ENCODE measurements at places on chromosomes 4 and X.

GRCh38 chr4:88333741-88334405, 44.8 kb upstream of the HERC6 start:
- DNase-seq: no peak

DNA sequence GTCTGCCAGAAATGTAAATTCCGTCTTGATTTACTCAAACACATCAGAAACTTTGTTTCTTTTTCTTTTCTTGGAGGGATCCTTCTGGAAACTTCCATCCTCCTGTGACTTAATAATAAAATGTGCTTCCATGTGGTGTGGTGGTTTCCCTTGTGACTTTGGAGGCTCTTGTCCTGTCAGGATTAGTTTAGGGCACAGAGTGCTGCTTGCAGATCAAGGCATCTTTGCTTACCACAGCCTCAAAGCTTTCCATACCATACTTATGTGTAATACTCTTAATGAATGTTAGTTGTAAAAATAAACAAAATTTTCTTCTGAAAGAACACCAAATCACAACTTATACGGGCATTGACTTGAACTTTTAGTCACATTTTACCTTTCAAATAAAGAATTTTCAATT, 27.4 kb downstream of the GBA3 start:
- no peak for DNase-seq

DNA sequence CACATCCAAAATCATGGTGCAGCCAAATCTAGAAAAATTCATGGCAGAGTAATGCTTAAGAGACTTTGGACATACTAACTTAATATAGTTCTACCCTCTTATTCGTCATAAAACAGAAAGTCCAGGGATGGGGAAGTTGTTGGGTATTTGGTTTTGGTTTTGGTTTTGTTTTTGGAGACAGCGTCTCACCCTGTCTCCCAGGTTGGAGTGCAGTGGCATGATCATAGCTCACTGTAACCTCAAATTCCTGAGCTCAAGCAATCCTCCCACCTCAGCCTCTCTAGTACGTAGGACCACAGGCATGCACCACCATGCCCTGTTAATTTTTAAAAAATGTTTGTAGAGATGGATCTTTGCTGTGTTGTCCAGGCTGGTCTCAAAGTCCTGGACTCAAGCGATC, 271.8 kb upstream of the TENM3 start:
- DNase-seq: no peak

DNA sequence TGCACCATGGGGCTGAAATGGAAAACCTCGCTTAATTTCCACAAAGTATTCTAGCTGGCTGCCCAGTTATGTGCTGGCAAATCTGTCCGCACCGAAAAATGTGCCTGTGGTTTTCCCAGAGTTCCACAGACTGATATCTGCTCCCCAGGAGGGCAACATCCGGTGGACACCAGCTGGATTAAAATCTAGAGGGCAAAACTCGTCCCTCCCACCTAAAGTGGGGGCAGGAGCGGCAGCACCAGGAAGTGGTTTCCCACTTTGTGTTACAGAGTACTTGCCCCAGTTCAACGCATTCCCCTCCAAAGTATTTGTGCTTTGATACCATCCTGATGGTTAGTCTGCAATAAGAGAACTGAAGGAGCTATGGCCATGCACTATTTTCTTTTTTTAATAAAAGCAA, 187.6 kb downstream of the TSPAN5 start:
- DNase-seq: no peak

- no peak for DNase-seq
Observed at GRCh38 chr4:11397819-11398610, 30.7 kb downstream of the HS3ST1 start.

GRCh38 chr4:1578251-1578773, 105.8 kb downstream of the FAM53A start:
- no peak for DNase-seq

- no peak for DNase-seq
Observed at GRCh38 chrX:10470009-10470408, 150.4 kb downstream of the MID1 start.

- no peak for DNase-seq
Observed at GRCh38 chr4:83931659-83932438, 395.9 kb downstream of the GPAT3 start.
